ENCODE measurements at places on chromosomes 5 and 9. TPM values are rescaled to one million over a fixed set of nuclear protein-coding genes. Genes with fewer than 3 reads are reported as not detected.

GRCh38 chr9:130473566-130473965, 28.8 kb downstream of the ASS1 start:
- DNase-seq, result no peak

DNA sequence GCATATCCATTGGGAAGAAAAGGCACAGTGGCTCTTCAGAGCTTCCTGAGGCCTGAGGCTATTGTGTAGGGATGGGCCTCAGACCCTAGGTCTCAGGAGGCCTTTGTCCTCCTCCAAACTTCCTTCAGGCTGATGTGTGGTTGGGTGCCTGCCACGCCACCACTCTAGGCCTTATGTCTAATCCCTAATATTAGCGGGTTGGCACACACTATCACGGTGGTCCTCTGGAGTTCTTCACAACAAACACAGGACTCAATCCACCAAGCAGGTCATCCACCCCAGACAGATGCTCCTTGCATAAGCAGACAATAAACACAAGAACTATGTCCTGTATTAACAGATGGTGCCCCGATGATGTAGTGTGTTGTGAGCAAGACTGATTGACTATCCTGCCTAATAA, 31.0 kb upstream of the FSTL4 start:
- DNase-seq, result no peak

TAF11L5 gene
- total RNA-seq, result not detected

RMRP gene
- total RNA-seq, result 15,747 TPM

GRCh38 chr5:33612386-33612785, 171.6 kb downstream of the TARS1 start:
- no peak for DNase-seq

GRCh38 chr9:97918611-97919010, 3.7 kb downstream of the TRMO start:
- no peak for DNase-seq

DNA sequence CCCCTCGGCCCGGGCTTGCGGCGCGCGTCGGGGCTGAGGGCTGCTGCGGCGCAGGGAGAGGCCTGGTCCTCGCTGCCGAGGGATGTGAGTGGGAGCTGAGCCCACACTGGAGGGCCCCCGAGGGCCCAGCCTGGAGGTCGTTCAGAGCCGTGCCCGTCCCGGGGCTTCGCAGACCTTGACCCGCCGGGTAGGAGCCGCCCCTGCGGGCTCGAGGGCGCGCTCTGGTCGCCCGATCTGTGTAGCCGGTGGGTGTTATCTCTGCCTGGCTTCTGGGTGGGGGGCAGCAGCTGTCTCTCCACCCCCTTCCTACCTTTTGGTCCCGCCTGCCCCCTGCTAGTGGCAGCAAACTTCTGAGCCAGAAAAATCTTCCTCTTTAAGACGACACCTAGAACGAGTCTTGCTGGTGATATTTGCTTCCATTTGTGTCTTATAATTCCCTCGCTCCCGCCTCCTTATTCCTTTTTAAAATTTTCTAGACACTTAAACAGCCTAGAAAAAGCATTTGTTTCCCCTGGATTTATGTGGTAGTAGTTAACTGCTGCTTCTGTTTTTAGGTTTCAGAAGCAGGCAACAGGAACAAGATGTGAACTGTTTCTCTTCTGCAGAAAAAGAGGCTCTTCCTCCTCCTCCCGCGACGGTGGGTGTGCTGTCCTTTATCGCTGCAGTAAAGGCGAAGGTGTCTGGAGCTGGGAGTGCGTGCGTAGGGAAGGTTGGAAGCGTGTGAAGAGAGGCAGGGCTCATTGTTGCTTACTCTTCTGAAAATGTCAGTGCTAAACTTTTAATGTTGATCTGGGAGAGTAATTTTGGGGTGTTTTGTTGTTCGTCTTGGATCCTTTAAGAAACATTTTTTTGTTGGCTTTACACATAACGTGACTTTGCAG, 554 bp downstream of the JAK2 start:
- DNase-seq, result peak; percentile 74

ARL14EPL gene
- total RNA-seq, result not detected

- DNase-seq, result no peak
These were observed 22.4 kb downstream of the LYRM7 start for GRCh38 chr5:131193106-131193505.

ENTPD8 gene
- not detected for total RNA-seq

PCDHGA12 gene
- 6.5 TPM for total RNA-seq
